ENCODE measurements at places on chromosomes 16 and 17.

DNA sequence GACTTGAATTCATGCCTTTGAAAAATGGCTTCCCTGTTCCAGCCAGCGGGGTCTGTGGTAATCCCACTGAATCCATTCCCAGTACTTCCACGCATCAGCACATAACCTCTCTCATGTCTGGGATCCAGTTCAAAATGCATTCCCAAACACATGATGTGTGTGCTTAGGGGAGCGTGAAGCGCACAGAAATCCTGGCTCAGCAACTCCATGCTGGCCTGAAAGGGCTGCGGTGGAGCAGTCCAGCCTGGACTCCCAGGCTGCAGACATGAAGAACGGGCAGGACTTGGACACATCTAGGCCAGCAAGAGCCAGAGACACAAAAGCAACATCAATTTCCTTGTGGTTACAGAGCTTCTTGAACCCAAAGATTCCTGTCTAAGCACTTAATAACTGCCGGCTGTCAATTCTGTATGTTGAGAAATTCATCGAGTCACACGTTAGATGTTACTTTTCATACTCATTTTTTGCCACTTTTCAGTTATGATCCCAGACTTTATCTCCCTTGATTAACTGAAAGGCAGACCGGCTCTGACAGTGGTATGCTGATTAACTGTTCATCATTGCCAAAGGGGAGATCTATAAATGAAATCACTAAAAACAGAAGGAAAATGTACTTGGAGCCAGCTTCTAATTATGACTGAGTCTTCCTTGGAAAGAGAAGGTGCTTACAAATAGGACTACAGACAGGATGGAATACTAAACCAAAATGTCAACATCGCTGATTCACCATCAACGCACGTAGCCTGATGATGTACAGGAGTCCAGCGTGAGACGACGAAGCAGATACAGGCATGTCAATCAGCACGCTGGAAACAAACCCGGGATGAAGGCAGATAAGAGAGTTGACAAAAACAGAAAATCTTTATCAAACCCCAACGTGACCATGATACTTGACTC is 23.0 kb downstream of the NSMCE1 start:
- no peak for DNase-seq

- DNase-seq = no peak
These were observed 1.6 kb upstream of the IGFALS start for GRCh38 chr16:1794908-1795666.

DNA sequence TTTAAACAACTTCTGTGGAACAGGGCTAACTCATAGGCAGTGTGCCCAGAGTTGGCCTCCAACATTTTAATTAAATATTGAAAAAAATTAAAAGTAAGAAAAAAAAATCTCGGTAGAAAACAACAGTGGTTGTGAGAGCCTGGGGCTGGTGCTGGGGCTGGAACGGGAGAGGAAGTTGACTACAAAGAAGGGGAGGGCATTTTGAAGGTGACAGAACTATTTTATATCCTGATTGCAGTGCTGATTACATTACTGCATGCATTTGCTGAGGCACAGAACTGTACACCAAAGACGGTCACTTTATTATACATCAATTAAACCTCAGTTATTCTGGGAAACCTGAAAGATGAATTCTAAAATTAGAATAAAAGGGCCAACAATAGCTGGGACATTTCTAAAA is 142.5 kb downstream of the PARN start:
- DNase-seq = no peak

- DNase-seq = no peak
These were observed 77.6 kb downstream of the PRKCA start for GRCh38 chr17:66379996-66380395.

DNA sequence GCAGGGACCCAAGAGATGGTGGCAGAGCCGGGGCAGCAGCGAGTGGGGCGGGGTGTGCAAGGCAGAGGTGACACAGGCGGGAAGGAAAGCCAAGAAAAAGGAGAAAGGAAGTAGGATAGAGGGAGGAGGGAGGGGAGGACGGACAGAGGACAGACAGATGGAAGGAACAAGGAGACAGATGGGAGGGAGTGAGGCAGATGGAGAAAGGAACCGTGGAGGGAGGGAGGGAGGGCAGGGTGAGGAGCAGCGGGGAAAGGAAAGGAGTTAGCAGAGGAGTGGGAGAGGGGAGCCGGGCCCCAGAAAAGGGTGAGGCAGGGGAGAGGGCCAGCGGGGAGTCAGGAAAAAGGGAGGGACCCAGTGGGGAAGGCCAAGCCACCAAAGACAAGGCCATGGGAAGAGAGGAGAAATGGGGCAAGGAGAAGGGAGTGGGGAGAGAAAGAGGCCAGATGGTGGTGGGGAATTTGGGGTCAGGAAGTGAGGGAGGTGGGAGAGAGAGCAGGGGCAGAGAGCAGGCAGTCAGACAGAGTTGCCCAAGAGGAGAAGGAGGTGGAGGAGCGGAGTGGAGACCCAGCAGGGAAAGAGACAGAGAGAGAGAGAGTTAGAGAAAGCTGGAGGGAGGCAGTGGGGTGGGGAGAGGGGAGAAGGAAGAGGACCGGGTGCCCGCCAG is 13.2 kb upstream of the ASGR1 start:
- DNase-seq = no peak

DNA sequence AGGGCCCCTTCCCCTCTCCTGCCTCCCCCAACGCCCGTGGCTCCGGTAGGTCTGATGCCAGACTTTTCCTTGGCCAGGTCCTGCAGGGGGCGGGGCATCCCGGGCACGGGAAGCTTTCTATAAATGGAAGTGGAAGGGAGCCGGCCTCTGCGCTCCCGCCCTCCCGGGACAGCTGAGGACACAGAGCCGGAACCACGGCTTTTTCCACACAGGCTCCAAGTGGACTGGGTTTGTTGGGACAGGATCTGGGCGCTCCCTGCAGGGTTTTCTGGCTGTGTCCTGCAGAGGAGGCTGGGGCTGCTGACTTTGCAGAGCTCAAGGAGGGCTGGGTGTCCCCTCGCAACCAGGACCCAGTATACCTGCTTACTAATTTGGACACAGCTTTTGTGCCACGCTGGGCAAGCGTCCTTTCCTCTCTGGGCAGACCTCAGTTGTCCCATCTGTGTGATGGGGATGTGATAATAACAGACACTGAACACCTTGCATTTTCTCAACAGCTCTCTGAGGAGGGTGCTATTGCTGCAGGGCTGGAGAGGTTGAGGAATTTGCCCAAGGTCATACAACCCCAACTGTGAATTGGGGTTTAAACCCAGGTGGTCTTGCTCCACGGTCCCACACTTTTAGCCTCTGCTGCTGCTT is 1.8 kb downstream of the TNS4 start:
- no peak for DNase-seq

DNA sequence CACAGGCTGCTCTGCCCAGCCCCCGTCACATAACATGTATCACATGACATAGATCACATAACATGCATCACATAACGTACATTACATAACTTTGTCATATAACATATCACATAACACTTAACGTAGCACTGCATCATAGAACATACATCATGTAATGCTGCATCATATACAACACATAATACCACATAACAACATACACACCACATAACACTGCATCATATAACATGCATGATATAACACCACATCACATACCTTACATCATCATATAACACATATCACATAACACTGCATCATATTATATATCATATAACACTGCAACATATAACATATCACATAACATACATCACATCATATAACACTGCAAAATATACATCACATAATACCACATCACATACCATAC is 83.8 kb downstream of the AXIN2 start:
- no peak for DNase-seq
